Activated CD8-positive, alpha-beta memory T cell treated with anti-CD3 and anti-CD28 coated beads, Interleukin-2, amount 10 ng/mL, durations not matched to agents 7 days and 5 days (primary cell): ENCODE measurements at places on chromosomes 6 and 20. TPM values are rescaled to one million over a fixed set of nuclear protein-coding genes. Genes with fewer than 3 reads are reported as not detected.

The PTCHD4 gene
- not detected for total RNA-seq

- no peak for DNase-seq
Observed at GRCh38 chr6:168333989-168334388, 14.4 kb upstream of the DACT2 start.

The SIRPD gene
- total RNA-seq, result not detected

The KHDC1 gene
- total RNA-seq, result 12.5 TPM

The NAA20 gene
- total RNA-seq, result 64.5 TPM

GRCh38 chr6:46776070-46776712, 17.0 kb upstream of the MEP1A start:
- DNase-seq, result no peak

DNA sequence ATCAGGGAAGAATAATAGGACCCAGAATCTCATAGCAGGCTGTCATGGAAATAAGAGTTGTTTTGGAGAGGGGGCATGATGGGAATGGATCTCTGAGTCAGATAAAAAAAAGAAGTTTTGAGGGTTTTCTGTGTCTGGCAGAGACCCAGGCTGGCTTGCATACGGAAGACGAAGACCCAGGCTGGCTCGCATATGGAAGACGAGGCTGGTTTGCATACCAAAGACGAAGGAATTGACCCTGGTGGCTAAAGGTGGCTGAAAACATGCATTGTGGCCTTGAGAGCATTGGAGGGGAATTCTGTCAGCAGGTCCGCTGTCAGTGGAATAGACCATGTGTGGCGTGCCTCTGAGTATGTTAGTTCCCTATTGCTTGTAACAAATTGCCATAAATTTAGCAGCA, 335.1 kb downstream of the BTBD3 start:
- no peak for DNase-seq

DNA sequence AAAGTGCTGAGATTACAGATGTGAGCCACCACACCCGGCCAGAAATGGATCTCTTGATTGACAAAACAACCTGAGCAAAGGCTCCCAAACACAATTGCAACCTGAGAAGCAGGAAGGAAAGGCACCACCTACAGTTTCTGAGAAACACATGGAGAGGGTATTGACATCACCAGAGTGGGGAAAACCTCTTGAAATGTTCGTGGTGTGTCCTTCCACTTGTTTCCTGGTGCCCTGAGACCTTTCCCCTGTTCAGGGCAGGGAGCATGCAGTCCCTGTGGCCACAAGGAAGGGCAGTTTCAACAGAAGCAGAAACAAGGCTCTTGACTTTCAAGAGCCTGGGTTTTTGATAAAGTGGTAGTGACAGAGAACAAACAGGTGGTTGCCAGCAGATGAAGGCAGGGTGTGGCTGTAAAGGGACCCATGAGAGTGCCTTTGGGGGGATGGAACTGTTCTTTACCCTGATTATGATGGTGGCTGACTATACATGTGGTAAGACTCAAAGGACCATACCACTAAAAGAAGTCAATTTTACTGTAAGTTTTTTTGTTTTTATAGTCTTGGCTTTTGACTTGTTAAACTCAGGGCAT, 3.2 kb upstream of the BPIFA1 start:
- DNase-seq, result no peak

- DNase-seq, result no peak
Observed at GRCh38 chr6:143585241-143585640, 73.7 kb upstream of the FUCA2 start.

GRCh38 chr6:90478278-90478677, 108.6 kb downstream of the MAP3K7 start:
- DNase-seq, result no peak

The PGC gene
- not detected for total RNA-seq

GRCh38 chr6:150567380-150567779, 32.3 kb upstream of the PLEKHG1 start:
- DNase-seq, result no peak

DNA sequence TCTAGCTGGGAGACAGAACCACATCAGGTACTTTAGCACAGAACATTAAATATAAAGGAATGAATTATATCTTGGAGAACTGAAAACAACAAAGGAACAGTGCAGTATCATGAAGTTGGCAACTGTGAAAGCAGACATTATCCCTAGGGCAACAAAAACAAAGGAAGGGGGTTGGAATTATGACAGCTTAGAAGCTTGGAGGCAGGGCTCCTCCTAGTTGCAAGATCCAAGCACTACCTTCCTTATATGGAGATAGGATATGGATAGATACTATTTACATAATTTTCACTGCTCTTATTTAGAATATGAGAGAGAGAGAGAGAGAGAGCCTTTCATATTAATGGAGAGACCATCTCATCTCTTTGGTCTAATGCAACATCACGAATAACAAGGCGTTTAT, 27.0 kb downstream of the TMEM14A start:
- no peak for DNase-seq

DNA sequence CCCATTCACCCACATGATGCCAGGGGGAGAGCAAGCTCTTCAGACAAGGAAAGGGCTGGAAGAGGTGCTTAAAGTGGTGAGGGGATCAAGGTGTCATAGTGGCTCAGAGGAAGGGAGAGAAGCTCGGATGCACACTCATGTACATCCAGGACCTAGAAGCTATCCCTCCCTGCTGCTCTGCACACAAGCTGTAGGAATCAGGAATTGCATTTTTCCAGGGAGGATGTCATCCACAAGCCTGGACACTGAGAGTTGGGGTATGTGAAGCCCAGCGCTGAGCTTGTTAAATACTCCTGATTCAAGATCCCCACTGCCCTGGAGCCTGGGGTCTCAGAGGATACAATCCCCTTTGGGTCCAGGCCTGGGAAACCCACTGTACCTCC, 85.8 kb upstream of the CCDC167 start:
- DNase-seq, result no peak

The SIRPB1 gene
- 8.3 TPM for total RNA-seq

DNA sequence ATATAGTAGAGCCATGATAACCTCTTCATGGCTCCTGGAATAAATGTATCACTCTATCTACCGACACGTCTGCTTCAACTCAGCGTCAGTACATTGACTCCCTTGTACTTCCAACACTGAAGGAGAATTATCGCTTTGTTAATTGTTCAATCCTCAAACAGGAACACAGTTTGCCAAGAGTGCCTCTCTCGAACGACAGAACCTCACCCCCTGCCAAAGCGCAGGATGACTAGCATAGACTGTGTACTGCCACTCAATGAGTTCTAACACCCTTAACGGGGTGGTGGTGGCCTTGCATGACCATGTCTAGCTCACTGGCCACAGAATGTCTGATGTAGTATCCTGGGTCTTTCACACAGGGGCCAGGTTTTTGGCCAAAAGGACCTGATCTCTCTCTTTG, 81.4 kb upstream of the HEY2 start:
- no peak for DNase-seq
